Stimulated activated CD4-positive, alpha-beta T cell treated with anti-CD3 and anti-CD28 coated beads, Interleukin-1b, Interleukin-23, amount 100 ng/mL, for 1 hour (primary cell): ENCODE measurements at places on chromosomes 6 and 20.

DNA sequence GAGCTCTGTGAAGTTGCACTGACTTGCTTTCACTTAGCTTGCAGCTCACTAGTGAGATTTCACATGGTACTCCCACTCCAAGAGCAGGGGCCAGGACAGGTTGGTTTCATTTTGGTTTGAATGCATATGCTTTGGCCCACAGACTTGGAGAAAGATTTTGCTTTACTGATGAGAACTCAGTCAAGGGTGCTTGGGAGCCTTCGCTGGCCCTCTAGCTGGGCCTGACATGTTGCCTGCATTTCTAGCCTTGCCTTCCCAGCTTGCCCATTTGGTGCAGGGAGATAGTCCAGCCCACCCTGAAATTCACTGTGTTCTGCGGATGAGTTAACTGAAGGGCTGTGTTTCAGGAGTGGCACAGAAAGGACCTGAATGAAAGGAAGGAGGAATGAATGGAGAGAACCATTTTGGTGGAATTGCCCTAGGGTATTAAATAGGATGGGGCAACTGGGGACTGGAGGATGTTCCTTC is 1.9 kb downstream of the SGK1 start:
- DNase-seq = no peak

DNA sequence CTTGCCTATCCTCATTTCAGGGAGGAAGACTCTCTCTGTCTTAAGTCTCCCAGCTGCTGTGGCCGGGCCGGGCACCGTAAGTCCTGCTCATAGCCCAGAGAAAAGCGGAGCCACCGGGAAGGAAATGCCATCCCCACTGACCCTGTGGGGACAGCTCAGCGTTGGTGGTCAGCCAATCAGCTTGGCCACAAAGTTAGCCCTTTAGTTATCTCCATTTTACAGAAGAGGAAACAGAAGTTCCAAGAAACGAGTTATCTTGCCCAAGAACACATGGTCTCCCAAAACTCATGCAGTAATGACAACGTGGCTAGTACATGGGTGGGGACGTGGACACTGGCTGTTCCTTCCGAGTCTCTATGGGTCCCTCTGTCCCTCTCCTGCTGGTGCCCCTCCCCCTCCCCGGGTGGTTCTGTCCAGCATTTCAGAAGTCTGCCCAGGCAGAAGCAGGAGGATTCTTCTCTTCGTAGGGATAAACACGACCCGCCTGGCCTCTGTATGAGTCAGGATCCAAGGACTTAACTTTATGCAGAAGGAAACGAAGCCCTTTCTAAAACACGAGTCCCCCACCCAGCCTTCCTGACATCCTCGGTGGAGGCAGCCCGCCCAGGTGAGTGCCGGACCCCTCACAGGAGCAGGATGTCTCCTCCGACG is 273.8 kb downstream of the CDH4 start:
- DNase-seq = no peak

DNA sequence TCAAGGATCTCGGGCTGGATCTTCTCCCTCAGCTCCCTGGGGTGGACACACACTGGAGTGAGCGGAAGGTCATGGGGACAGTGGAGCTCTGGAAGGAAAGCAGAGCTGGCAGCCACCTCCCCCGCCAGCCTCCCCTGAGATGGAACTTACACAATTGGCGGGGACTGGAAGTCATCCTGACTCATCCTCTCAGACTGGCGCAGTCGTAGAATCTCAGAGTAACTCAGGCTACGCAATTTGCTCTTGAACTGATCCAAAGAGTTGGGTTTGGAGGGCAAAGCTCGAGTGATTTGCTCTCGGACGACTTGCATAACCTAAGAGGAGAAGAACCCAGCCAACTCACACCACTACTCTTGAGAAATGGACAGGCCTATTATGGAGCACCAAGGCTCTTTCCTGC is 34.8 kb downstream of the ELMO2 start:
- DNase-seq = no peak

DNA sequence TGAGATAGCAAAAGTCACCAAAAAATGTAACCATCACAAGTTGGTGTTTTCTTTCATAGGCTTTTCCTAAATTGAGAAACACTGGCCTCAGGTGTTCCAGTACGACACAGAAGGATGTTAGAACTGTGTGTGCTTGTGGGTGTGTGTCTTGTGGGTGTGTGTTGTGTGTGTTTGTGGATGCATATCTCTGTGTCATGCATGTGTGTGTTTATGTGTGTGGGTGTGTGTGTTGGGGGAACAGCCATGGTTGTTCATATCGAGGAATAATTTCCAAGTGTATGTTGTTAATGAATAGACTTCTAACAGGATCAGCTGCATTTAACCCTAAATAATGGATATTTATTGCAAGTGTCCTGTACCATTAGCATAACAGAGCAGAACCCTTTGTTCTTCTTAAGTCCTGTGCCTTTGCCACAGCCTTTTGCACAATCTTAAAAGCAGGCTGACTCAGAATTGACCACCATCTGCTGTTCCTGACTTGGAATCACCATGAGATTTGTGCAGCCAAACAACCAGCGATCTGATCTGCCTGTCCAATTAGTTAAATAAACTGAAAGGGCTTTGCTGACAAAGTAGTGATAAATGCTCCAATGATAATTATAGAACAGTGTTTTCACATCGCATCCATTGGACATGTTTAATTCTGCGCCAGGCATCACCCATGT is 7.6 kb downstream of the CD93 start:
- DNase-seq = no peak
